ENCODE measurements at places on chromosomes 7 and 10.

- DNase-seq, result no peak
Observed at GRCh38 chr10:111452153-111452552, 375.3 kb downstream of the ADRA2A start.

- no peak for DNase-seq
Observed at GRCh38 chr10:100713049-100713858, 32.1 kb upstream of the PAX2 start.

- no peak for DNase-seq
Observed at GRCh38 chr10:35377050-35377728, 40.9 kb downstream of the CCNY start.

GRCh38 chr10:127267442-127267841, 71.1 kb upstream of the INSYN2A start:
- DNase-seq, result no peak

DNA sequence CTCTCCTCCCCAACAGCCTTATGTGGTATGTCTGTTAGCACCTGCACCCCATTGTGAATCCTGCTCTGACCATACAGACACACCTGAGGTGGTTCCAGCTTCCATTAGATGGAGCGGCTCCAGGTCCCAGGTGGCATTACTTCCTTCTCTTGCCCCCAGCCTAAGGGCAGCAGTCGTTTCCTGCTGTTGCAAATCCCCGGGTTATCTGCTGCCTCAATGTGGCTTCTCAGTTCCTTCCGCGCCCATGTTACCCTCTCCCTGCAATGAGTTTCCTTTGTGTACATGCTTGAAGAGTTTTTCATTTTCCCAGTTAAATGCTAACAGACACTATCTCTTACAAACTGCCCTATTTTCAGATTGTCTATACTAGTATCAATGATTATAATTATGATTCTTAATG, 62.8 kb upstream of the PRKCQ start:
- no peak for DNase-seq

GRCh38 chr10:117248750-117249465, 8.0 kb downstream of the SLC18A2 start:
- DNase-seq, result no peak

DNA sequence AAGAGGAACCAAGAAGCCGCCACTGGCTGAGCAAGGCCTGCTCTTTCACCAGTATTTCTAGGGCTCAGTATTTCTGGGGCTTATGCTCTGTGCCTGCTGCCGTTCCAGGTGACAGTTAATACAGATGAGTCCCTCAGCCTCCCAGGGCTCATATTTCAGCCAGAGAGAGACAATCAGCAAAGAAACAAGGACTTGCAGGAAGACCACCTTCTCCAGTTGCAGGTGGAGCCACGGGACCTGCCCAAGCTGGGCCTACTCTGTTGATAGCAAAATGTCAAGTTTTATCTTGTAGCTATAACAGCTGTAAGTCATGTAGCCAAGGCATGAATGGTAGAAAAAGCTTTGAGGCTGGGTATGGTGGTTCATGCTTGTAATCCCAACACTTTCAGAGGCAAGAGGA, 42.7 kb downstream of the NPTX2 start:
- no peak for DNase-seq

GRCh38 chr7:141444961-141445360, 106.2 kb upstream of the AGK start:
- no peak for DNase-seq

DNA sequence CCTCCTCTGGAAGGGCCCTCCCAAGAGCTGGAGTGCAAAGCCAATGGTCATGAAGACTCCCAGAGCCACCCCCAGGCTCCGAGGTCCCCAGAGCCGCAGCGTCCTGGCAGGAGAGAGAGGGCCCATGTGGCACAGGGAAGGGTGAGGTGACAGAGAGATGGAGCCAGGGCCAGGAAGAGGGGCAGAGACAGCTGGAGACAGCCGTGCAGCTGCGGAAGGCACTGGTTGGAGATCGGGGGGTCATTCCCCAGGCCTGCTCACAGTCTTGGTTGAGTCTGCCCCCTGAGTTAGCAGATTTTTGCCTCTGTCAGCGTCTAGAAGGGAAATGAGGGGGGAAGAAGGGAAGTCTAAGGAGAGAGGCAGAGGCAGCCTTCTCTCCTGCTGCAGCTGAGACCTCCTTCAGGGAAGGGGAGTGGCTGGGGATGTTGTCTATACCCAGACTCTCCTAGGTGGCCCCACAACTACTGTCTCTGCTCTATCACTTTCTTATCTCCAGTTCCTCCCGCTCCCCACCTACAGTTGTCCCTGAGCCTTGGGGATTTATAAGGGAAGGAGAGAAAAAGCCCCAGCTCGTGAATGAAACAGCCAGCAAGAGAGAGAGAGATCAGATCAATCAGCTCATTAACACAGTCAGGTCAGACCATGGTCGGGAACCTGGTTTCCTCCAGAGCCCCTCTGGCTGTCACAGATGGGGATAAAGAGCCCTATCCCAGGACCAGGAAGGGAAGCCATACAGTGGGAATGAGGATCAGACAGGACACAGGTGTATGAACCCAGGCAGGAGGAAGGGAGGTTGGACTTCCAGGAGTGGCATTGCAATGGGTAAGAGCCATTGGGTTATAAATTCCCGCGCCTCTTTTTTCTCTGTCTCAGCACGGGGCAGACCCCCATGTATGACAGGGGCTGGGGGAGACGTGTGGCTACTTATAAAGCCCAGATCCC, 1.2 kb downstream of the GAL3ST4 start:
- no peak for DNase-seq

DNA sequence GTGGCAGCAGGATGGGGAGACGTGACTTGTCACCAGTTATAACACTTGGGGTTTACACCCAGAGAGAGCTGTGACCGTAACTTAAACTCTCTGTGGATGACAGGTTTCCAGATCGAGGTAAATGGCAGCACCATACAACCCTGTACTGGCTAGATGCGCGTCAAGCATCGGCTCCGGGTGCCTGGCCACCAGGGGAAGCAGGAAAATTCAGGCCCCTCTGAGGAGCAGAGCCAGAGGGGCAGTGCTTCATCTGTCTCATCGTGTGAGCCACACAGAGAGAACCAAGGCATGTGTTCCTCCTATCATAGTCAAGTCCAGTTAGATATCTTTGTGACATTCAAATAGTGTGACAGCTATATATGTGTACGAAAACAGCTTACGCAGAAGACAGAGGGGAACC, 652.2 kb upstream of the FOXK1 start:
- DNase-seq, result no peak

DNA sequence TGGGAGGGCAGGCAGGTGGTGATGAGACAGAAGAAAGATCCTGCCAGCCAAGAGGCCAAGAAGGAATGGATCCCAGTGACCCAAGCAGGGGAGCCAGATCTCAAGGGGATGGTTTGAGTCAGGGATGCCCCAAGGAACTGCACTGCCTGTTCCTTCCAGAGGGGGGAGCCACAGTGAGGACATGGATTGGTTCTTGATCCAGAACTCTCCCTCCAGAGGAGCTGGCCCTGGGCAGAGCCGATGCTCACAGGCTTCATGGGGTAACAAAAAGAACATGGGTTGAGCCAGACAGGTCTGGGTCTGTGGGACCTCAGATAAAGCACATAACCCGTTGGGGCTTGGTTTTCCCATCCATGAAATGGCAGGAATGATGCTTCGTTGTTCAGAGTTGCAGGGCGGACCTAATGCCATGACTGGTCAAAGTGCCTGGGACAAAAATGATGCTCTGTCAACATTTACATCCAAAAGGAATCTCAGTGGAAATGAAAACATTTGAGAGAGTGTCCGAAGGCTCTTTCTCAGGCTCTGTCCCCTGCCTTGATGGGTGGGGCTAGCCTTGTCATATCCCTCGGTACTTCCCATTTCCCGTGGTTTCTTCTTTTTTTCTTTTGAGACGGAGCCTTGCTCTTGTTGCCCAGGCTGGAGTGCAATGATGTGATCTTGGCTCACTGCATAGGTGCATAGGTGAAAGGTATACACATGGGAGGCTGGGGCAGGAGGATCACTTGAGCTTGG, 4.7 kb upstream of the DENND2A start:
- DNase-seq, result no peak

- no peak for DNase-seq
Observed at GRCh38 chr10:102612964-102613275, 31.4 kb upstream of the TRIM8 start.

- DNase-seq, result no peak
Observed at GRCh38 chr7:6554848-6555247, 3.6 kb upstream of the GRID2IP start.

DNA sequence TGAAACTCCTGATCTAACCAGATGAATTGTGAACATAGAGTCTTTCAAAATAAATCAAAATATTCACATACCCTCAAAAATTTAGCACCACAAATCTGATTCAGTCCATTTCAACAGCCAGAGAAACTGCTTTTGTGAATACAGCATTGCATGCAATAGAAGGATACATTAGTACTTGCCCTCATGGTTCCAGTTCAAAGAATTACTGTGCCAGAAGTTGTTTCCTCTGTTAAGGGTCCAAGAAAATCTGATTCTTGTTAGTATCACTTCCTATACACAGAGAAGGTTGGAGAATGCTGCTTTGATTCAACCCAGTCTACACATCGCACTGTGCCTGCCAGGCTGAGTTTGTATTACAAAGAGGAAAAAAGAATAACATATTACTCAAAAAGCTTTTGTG, 115.6 kb downstream of the TFEC start:
- no peak for DNase-seq

DNA sequence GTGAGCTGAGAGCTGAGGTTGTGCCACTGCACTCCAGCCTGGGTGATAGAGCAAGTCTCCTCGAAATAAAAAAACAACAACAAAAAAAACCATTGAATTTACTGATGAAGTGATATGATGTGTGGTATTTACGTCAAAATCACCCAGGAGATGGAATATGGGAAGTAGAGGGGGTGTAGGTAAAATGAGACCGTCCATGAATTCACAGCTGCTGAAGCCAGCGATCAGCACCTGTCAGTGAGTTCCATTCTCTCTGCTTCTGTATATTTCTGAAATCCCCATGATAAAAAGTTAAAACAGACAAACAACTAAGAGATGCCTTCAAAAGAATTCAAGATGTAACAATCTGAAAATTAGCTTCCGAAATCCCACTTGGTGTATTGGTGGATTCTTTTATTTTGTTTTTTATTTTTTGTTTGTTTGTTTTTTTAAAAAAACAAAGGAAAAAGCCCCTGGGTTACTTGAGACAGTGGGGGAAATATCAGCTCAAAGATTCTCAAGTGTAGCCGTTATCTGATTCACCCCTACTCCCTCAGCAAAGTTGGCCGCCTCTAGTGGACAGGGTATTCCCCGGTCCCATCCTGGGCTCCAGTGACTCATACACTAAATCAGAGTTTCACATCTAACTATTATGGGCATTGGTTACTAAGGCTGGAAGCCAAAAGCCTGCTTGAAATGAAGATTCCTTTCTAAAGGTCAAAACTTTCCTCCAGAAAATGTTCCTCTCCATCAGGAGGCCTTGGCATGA, 76.4 kb downstream of the MAP3K8 start:
- no peak for DNase-seq

GRCh38 chr7:150738591-150739001, 1.4 kb downstream of the GIMAP5 start:
- no peak for DNase-seq

- DNase-seq, result no peak
Observed at GRCh38 chr10:22593026-22593425, 121.4 kb downstream of the PIP4K2A start.

DNA sequence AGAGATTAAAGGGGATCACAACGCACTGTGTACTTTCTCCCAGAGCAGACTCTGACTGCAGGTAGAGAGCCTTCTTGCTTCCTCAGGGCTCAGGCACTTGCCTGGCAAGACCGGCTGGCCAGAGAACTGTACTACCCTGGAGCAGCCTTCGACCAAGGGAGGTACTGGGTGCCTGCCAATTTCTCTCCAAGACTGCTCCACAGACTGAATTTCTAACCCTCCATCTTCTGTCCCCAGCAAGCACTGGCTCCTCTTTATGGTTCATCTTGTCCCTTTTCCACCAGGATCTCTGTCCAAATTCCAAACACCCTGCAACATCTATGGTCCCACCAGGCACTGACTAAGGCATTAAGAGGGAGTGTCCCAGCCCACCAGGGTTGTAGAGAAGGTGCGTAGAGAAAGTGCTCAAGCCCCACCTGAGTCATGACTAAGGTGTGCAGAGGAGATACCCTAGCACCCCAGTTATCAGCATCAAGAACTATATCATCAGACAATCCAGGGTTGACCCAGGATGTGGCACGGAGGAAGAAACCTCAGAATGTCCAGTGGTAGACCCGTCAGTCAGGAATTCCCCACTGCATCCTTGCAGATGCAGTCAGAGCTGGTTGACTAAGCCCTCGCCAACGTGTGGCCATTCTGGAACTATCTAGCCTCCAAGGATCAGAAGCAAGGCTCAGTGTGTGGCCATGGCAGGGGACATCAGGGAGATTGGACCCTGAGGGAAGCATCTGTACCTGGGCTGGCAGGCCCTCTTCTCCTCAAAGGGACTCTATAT, 60.9 kb upstream of the CAMK2B start:
- no peak for DNase-seq

GRCh38 chr10:91571671-91572070, 61.2 kb downstream of the PPP1R3C start:
- DNase-seq, result no peak

DNA sequence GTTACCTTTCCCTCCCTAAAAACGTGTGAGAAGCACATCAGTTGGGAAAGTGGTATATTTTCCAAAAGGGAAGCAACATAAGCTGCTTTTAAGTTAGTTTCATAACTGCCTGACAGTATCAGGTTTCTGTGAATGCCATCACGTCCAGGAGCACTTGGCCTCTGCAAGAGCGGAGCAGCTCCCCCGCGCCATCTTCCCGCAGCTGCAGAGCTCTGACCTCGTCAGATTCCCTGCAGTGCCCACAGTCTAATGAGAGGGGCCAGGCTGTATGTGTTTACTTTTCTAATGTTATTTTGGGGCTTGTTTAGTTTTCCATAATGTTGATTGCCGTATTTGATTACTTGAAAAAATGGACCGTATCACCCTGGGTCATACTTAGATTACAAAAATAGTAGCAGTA, 74.2 kb downstream of the MGMT start:
- no peak for DNase-seq

DNA sequence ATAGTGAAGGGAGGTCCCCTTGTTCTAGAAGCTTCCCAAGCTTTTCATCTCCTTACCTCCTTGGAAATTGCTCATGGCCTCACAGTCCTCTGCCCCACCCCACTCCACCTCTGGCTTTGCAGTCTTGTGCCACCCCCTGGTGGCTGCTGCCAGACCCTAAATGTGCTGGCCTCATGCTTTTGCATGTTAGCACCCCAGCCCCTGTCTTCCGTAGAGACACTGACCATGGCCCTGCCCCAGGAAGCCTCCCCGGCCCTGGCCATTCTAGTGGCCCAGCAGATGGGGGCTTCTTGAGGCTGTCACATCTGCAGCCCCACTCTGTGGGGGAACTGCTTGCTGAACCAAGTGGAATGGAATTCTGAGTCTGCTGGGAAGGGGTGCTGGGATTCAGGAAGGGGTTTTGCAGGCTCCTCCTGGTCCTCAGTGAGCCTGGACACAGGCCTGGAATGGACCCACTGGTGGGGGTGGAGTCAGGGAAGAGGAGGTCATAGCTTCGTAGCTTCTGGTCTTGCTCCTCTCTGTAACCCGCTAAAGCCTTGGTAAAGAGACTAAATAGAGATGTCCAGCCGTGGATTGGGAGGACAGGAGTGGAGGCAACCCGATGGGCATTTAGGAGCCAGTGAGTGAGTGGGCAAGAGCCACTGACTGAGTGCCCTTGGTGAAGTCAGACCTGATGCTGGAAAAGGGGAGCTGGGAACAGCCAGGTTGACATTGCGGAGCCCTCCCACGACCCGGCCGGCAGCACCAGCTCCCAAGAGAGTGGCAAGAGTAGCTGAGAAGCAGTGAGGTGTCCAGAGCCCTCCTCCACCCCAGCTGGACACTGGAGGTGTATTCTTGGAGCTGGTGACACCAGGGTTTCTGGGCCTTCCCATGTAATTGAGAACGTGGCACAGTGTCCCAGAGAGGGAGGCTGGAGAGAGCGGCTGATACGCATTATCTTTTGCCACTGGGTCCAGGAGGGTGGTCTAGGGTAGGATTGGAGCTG, 20.9 kb downstream of the RAMP3 start:
- no peak for DNase-seq

All from NCI-H2107 (cell line).